ENCODE measurements at places on chromosomes 3 and 15.

GRCh38 chr15:69917056-69917455, 180.7 kb downstream of the TLE3 start:
- no peaks in the 10 kb centered on the region for H3K4me1 ChIP-seq

DNA sequence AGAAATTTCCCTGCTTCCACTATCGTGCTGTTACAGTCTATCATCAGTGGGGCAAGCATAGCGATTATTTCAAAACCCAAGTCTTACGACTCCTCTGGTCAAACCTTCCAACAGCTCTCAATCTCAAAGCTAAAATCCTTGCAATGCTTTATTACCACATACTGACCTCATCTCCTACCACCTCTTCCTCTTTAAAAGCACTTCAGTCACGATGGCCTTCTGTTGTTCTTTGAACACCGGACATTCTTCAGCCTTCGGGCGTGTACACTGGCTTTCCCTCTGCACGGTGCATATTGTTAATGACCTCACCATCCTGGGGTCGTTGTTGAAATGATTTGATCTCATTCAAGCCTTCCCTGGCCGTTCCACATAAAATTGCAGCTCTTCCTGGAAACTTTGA, 31.1 kb downstream of the MAGEL2 start:
- H3K36me3 ChIP-seq = no peaks in the 10 kb centered on the region
- H3K27me3 ChIP-seq = no peaks in the 10 kb centered on the region
- H3K4me3 ChIP-seq = no peak overlapping the region
- DNase-seq = no peak

GRCh38 chr3:133127381-133127780, 89.2 kb downstream of the TMEM108 start:
- no peak overlapping the region for H3K27ac ChIP-seq
- H3K36me3 ChIP-seq = no peaks in the 10 kb centered on the region
- H3K27me3 ChIP-seq = no peaks in the 10 kb centered on the region
- no peaks in the 10 kb centered on the region for H3K4me1 ChIP-seq

DNA sequence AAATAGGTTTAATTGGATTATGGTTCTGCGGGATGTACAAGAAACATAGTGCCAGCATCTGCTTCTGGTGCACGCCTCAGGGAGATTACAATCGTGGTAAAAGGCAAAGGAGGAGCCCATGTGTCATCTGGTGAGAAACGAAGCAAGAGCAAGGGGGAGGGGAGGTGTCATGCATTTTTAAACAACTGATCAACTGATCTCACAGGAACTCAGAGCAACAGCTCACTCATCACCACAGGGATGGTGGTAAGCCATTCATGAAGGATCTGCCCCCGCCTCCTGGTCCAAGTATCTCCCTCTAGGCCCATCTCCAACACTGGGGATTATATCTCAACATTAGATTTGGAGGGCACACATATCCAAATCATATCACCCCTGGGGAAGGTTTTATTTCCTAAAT, 42.1 kb upstream of the FGF7 start:
- no peaks in the 10 kb centered on the region for H3K4me1 ChIP-seq
- H3K27me3 ChIP-seq = no peaks in the 10 kb centered on the region
- no peak for DNase-seq

DNA sequence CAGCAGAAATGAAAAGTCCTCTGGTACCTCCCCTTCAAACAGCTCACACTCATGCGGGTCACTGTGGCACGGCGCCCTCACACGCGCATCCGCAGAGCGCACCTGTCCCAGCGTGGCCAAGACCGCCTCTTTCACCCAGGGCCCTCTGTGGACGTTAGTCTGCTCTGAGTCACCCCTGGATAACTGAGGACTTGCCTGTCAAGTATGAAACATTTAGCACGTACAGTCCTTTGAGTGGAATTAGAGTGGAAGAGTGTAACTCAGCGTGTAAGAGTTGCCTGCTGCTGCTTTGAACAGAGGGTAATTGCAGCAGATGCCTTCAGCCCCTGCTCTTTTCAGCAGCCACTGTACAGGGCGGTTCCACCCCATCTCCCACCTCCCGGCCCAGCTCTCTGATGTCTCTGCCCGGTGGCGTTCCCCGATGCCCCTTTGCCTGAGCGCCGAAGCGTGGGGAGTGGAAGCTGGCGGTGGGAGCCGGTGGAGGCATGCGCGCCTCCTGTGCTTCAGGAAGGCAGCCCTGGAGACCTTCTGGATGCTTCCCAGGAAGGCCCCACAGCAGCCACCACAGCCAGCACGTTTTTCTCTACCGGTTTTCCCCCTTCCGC, 23.0 kb downstream of the CPN2 start:
- no peak overlapping the region for H3K4me3 ChIP-seq
- no peak overlapping the region for H3K27ac ChIP-seq
- peaks cover 4% of the 10 kb centered on the region for H3K27me3 ChIP-seq
- H3K4me1 ChIP-seq = peaks cover 54% of the 10 kb centered on the region
- no peaks in the 10 kb centered on the region for H3K36me3 ChIP-seq

GRCh38 chr3:62604751-62605351, 231.5 kb upstream of the FEZF2 start:
- H3K27ac ChIP-seq = peak overlapping the region; percentile 57
- H3K36me3 ChIP-seq = no peaks in the 10 kb centered on the region
- peaks cover 23% of the 10 kb centered on the region for H3K4me1 ChIP-seq
- H3K4me3 ChIP-seq = no peak overlapping the region
- no peak for DNase-seq

- no peaks in the 10 kb centered on the region for H3K27me3 ChIP-seq
- no peak overlapping the region for H3K4me3 ChIP-seq
- H3K36me3 ChIP-seq = no peaks in the 10 kb centered on the region
- no peak overlapping the region for H3K27ac ChIP-seq
- H3K4me1 ChIP-seq = no peaks in the 10 kb centered on the region
Measured at GRCh38 chr15:55513152-55513551, 5.1 kb upstream of the DNAAF4 start.

DNA sequence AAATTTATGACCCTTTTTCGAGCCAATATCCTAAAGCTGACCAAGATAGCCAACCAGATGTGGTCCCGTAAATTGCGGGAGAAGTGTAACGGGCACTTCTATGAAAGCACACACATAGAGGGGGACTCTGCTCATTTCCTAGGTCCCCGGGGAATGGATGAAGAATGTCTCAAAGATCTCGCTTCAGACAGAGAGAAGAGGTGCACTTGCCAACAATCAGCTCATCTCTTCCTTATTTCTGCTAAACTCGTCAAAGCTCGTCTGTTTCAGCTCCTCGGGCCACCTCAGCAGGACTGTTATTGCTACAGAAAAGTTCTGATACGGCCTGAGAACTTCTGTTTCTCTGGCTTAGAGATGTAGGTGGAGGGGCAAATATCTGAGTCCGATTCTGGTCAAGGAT, 71.8 kb downstream of the TM2D3 start:
- DNase-seq = no peak
- H3K4me1 ChIP-seq = no peaks in the 10 kb centered on the region
- no peak overlapping the region for H3K4me3 ChIP-seq
- peaks cover 22% of the 10 kb centered on the region for H3K27me3 ChIP-seq
- no peak overlapping the region for H3K27ac ChIP-seq

All from suprapubic skin (tissue), 4 donors.